ENCODE measurements at places on chromosomes 5 and 9.

DNA sequence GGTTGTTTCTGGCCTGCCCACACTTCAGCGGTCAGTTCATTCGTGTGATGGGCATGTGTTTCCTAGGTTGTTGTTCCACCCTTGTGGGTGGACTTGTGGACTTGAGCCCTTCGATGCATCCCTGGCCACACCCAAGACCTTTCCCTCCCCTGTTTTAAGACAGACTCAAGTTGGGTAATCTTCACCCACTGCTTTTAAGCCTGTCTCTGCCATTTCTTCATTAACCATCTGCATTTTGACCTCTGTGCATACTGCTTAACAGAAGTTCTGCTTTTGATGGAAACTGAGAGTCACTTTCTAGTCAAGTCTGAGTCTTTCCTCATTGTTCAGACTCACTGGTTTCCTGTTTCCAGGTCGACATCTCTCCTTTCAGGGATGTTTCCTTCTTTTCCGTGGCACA, 233.7 kb downstream of the ARHGEF28 start:
- no peak for DNase-seq

- DNase-seq, result no peak
These were observed 253.1 kb upstream of the PANK3 start for GRCh38 chr5:168832308-168832707.

DNA sequence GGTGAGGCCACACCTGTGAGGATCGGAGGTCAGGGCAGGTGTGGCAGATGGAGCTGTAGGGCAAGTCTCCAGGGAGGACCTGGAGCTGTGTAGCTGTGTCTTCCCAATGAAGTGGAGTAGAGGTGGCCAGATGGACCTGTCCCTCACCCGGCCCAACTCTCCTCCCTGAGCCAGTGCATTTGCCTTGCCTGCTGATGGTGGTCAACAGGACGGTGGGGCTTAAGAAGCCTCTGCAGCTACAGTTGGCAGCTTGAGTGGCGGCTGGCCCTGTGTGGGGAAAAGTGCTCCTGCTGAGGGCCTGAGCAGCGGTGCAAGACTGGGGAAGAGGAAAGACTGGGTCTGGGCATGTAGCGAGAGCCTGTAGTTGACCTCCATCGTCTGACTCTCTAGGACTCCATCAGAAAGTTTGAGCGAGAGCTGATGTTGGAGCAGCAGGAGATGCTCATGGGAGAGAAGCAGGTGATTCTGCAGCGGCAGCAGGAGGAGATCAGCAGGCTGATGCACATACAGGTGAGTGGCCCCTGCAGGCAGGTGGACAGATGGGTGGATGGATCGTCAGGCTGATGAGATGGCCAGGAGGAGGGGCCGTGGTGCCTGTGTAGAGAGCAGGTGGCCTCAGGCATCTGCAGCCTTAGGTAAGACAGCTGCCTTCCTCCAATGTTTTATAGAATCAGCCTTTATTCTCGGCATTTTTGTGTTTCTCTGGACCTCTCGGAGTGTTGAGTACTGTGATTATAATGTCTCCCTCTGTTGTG, 24.9 kb downstream of the PITX1 start:
- DNase-seq, result no peak

GRCh38 chr9:86767373-86767772, 179.9 kb downstream of the GAS1 start:
- no peak for DNase-seq

GRCh38 chr5:168486136-168486879, at the start of gene RARS1:
RARS1 (plus strand) TSS chr5:168486471; CDS start chr5:168486499, 28 bp downstream.
- DNase-seq, result peak; percentile 42

DNA sequence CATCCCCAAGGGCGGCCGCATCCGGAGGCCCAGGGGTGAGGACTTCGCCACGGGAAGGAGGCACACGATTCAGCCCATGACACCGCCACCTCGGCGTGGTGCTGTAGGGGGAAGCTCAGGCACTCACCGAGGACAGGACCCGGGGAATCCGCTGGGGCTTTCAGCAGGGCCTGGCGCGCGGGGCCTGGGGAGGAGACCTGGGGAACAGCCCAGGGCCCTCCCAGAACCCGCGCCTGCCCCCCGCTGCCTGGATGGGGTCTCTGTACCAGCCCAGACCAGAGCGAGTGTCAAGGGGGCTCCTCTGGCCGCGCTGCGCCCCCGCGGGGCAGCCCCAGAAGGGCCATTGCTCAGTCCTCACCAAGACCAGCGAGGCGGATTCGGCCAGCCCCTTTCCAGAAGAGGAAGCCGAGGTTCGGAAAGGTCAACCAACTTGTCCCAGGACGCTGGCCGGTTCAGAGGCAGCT, 12.8 kb downstream of the COL23A1 start:
- DNase-seq, result no peak

GRCh38 chr9:27408482-27408881, 111.5 kb upstream of the EQTN start:
- no peak for DNase-seq

DNA sequence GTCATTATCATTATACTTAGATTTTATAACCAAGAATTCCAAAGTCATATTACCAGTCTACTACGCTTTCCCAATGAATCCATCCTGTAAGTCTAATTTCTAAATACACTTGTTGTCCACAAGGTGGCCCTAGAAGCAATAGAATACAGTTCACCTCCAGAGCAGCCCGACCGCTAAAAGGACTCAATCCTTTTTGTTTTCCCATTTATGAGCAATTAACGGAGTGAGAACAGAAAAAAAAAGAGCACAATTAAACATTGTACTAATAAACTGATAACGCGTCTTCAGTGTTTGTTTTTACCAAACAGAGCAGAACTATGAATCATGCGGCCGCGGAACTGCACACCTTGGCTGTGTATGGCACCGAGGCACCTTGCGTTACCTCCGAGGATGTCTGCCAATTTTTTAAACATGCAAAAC, 160.7 kb upstream of the DAPK1 start:
- DNase-seq, result no peak

- DNase-seq, result peak; percentile 11
These were observed 53.7 kb downstream of the LMX1B start for GRCh38 chr9:126667190-126668055.

DNA sequence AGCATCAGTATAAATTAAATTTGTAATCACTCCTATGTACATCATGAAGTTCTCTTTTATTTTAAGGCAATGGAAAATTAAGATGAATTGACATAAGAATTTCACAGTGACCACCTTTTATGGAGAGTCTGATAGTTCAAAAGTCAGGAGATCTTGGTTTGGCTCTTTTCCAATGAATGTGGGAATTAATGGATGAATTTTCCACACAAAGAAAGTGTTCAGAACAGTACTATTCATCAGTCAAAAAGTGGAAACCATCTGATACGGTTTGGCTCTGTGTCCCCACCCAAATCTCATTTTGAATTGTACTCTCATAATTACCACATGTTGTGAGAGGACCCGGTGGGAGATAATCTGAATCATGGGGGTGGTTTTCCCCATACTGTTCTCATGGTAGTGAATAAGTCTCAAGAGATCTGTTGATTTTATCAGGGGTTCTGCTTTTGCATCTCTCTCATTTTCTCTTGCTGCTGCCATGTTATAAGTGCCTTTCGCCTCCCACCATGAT, 24.5 kb downstream of the CCDC125 start:
- no peak for DNase-seq

DNA sequence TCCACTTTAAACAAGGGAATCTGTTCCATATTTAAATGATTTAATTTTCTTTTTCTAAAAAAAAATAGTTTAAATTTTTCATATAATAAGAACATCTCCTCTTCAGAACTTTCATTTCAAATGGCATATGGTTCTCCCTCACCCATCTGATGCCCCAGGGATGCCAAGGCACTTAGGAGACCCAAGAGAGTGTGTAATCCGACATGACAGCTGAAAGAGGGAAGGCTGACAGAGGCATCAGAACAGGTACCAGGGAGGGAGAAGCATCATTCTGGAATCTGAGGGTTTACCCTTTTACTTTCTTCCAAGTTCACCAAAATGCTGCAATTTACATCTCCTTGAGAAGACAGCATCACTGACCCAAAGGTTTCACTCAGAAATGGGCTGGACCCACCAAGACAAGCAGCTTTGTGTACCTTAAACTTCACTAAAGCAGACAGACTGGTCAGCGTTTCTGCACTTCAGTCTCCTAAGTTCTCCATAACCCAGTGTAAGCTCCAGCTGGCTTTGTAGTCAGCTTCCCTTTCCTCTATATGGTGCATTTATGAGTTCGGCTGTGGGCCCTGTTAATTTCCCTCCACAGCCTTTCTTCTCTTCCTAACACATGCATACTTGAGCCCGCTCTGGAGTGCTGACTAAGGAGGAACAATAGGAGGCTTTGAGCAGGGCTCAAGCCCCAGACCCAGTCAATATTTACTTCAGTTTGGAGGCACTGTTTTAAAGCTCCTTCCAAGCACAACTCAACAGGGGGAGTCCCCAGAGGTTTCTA, 17.7 kb downstream of the EFNA5 start:
- DNase-seq, result peak; percentile 34

GRCh38 chr5:52801329-52801728, 13.6 kb downstream of the ITGA1 start:
- no peak for DNase-seq

DNA sequence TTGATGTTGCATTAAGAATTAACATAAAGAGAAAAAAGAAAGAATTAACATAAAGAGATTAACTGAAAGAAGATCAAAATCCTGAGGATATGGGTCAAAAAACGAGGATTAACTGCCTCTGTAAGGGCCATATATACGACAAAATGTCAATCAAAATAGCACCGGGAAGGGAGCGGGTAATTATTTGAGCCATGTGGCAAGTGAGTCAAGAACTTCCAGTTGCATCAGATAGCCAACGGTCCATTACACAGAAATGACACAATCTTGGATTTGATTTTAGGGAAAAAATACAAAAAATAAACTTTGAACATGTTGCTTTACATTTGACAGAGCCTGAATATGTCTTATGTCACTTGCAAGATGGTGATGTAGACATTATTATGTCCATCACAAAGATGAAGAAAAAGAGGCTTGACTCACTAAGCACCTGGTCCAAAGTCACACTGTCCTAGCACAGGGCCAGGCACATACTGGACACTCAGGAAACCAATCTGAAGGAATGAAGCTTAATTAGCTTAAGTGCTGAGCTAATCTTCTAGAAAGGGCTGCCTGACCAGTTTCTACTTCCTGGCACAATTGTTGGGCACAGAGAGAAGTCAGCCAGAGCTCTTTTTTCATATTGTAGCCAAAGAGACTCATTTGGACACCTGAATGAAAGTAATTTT, 273.2 kb upstream of the PAPPA start:
- no peak for DNase-seq

GRCh38 chr5:125408448-125409233, 662.2 kb upstream of the ZNF608 start:
- no peak for DNase-seq

DNA sequence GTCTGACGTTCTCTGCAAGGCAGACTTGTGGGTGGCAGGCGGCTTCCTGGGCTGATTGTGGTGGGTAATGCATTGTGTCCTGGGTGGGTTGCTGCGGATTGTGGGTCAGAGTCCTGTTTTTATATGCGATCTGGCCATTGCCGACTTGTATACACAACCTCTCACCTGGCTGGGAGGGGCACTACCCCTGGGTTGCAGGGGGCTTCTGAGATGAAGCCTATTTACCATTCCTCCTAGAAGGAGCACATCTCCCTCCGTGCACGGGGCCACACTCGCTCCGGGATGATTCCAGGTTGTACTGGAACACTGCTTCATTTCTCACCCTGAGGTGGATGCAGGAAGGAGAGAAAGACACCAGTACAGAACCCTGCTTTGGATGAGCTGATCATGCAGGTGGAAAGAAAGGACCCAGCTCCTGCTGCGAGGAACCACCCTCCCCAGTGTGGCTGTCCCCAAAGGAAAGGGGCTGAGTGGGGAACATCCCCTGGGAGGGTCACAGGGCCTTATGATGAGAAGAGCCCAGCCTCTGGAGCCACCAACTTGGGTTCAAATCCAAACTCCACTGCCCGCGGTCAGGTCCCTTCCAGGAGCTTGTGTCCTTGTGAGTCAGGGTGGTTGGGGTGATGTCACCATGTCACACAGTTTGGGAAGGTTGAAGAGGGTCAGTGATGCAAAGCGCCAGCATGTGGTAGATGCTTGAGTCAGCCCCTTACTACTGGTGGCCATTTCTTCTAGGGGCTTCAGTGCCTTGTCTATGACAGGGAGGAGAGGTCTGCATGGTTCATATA, 151.8 kb upstream of the COL5A1 start:
- DNase-seq, result no peak

GRCh38 chr5:159639590-159639989, 276.7 kb upstream of the ADRA1B start:
- no peak for DNase-seq

DNA sequence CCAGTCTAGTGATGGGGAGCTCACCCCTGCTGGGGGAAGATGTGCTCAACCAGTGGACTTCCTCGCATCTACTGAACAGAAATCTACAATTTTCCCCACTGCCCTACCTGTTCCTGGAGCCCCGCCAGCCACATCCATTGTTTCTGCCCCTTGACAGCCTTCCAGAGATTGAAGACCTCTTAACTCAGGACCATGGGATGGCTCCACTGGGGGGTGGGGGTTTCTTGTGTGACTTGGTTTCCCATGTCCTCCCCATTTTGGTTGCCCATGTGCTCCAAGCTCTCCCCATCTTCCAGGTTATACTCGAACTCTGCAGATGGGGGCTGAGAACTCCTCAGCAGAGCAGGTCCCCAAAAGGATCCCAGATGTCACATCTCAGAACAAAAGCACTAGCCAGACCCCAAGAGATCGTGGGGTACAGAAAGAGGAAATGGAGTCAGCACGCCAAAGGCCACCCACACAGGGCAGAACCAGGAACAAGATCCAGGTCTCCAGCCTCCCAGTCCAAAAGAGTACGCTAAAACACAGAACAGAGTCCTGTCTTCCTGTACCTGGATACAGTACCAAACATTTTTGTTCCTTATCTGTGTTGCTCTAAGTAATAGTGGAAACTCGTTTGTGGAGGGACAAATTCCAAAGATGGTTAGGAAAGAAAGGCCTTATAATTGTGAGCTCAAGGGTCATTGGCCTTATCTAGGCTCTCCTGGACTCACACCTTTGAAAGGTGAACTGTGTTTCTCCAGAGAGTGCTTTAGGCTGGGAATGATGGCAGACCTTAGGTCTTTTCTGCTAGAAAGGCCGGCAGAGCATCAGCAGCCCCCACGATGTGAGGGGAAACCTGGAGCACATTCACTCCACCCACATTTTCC, 15.8 kb downstream of the CORO2A start:
- DNase-seq, result no peak

DNA sequence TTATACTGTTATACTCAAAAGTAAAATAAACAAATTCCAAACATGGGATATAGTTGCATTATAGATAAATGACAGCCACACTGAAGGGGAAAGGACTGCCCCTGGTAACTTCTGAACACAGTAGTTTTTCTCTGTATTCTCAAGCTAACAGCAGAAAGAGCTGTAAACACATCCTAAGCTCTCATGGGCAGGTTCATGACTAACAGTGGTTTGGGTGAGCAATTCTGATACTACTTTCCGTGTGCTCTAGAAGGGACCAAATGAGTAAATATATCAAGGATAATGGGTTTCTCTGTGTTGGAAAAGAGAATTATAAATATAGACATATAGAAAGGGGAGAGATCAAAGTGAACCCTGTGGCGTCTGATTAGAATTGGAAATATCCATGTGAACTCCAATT, 2.2 kb upstream of the LCN6 start:
- no peak for DNase-seq

GRCh38 chr5:1554410-1554967, 30.7 kb upstream of the LPCAT1 start:
- no peak for DNase-seq

- DNase-seq, result no peak
These were observed 35.3 kb upstream of the PHYKPL start for GRCh38 chr5:178267876-178268275.

- DNase-seq, result no peak
These were observed 96.3 kb upstream of the MEF2C start for GRCh38 chr5:88979244-88979643.

- peak; percentile 14 for DNase-seq
These were observed 950 bp downstream of the RGMB start for GRCh38 chr5:98774192-98775033.

- no peak for DNase-seq
These were observed 122.4 kb upstream of the PRDM9 start for GRCh38 chr5:23385036-23385435.
